ENCODE measurements at places on chromosomes 16 and 17.
A peak's percentile ranks its signal among the peaks of the same experiment; 100 is the strongest.

DNA sequence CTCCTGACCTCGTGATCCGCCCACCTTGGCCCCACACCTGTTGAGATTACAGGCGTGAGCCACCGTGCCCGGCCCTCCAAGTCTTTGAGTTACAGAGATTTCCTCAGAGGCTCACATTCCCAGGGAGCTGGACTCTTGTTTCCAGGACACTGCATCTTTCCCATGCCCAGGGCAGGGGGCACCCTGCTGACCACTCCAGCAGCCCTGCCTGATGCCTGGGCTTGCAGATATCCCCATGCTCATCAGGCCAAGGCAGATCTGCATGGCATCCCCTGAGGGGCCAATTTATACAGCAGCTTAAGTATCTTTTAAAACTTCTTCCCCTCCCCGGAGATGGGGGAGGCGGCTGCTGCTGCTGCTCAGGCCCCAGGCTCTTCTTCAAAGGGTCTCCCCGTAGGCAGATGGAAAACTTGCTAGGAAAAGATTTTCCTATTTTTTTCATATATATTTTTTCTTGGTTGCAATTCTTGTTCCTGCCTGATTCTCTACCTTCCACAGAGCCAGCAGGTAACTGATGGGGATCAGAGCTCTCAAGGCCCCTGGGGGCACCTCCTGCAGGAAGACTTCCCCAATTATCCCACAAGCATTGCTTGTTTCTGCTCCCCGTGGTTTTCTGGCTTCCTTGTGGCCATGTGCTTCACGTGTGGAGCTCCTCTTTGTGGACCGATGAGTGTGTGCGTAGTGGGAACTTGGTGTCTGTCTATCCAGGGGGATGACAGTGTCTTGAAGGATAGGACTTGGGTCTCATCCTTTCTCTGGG, 102.2 kb upstream of the SDK2 start:
- DNase-seq = no peak

GRCh38 chr17:1713878-1714426, 3.8 kb upstream of the TLCD2 start:
- DNase-seq = peak; percentile 73

GRCh38 chr17:6381526-6382465, 53.1 kb downstream of the AIPL1 start:
- no peak for DNase-seq

GRCh38 chr16:89402962-89403361, 87.4 kb downstream of the ANKRD11 start:
- no peak for DNase-seq

DNA sequence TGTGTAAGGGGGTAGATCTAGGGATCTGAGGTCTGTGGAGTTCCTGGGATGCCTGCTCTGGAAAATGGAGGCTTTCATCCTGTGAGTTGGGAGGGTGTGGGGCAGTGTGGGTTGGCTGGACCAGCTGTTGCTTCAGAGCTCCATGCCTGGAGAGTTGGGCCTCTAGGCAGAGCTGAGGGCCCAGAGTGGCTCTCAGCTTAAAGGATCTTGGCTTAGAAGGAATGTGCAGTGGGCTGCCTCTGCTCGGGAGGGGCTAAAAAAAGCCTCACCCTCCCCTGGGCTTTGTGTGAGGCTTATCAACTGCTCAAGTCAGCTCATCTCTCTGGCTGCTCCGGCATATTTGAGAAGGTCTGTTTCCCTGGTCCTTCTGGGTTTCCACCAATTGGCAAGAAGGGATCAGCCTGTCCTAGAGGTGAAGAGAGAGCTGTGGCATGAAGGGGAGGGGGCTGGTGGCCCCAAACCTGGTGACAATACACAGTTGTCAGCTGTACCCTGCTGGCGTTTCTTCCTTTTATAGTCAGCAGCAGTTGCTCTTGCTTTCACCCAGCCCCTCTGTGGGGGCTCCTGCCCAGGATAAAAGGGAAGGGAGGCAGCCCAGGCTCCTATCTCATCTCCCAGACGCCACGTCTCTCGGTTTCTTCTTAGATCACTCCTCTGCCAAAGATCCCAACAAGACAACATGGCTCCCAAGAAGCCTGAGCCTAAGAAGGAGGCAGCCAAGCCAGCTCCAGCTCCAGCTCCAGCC, at the start of gene MYL4:
Gene MYL4, plus strand, starts transcription at position 605 of the 745 bp plus-strand sequence. Its CDS starts 75 bp downstream, at position 680.
- DNase-seq = no peak

DNA sequence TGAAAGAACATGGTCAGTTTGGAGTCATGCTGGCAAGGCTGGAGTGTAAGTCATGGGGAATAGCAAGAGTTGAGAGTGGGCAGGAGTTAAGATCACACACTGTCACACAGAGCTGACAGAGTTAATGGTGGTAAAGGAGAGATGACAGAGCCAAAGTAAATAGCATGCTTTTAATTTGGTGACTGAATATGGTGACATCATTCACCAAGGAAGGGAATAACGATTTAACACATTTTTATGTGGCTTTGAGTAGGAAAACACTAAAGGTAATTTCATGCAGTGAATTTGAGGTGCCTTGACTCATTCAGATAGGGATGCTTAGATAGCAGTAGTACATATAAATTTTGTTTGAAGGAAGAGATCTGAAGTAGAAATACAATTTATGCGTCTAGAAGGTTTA, 42.1 kb downstream of the SYNRG start:
- DNase-seq = no peak

DNA sequence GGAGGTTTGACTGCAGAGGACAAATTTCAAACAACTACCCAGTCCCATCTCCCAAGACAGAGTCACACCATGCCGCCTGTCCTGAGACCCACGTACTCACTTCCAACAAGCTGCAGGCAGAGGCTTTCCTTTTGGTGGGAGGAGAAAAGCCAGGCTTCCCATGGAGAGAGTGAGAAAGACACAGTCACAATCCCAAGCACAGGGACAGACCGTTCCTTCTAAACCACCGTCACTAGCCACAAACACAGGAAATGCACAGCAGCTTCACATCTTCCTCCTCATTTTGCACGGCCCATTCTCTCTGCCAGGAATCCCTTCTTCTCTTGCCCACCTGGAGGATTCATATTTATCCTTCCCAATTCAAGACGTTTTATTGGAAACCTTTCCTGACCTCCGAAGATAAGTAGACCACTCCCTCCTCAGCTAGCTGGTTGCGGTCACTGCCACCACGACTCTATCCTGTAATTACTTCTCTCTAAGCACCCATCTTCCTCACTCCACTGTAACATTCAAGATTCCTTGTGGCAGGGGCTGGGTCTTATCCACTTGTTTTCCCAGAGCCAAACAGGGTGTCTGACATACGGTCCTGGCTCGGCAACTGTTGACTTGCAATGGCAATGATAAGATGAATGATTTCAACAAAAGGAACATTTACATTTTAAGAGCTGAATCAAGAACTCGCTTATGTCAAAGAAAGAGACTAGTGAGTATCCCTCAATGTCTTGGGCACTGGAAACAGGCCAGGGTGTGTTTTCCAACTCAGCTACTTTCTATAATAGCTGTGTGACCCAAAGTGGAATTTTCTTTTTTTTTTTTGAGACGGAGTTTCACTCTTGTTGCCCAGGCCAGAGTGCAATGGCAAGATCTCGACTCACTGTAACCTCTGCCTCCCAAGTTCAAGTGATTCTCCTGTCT, 87.6 kb downstream of the XYLT1 start:
- no peak for DNase-seq

GRCh38 chr16:58488531-58488930, 11.4 kb upstream of the NDRG4 start:
- DNase-seq = no peak

DNA sequence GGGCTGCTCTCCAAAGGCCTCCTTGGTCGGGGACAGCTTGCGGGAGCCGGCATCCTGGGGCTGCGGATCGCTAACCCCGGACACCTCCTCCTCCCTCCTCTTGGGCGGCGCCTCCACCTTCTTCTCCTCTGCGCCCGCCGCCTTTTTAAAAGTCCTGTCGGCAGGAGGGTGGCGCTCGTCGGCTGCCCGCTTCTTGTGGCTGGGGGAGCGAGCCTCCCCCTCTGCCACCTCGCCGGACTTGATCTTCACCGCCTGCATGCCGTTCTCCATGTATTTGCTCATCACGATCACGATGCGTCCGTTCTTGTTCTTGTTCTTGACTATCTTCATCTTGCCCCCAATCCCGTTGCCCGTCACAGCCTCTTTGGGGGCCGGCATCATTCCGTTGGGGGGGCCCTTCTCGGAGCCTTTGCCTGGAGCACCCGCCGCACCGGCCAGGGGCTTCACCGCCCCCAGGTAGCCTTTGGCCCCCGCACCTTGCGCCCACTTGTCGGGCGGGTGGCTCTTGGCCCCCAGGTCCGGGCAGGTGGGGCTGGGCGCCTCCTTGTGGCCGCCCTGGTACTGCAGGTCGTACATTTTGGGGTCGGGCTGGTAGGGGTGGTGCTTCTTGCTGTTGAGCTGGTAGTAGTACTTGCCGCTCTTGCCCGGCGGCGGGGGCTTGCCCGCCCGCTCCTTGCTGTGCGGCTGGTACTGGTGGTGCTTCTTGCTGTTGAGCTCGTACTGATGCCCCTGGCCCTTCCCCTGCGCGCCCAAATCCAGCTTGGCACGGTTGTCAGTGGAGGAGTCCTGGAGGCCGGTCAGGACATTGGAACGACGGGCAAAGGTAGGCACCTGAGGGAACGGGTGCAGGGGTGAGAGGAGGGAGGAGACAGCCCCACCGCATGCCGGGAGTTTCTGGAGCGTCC, 4.4 kb downstream of the CBX4 start:
- DNase-seq = no peak

DNA sequence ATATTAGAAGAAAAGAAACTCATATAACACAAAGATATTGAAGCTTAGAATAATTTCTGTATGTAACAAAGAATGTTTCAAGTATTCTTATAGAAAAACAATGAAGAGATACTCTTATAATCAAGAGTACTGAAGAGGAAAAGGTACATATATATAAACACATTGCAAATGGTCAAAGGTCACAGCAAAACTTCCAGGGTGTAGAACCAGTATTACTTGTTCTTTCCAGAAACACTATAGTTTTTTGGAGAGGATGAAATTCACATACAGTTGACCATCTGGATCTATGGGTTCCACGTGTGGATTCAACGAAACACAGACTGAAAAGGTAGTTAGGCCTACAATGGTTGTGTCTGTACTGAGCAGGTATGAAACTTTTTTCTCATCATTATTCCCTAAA, 22.6 kb downstream of the PRPSAP1 start:
- DNase-seq = no peak

- DNase-seq = no peak
Measured at GRCh38 chr17:41406205-41406604, 8.8 kb upstream of the KRT31 start.

GRCh38 chr17:19388791-19389785, 2.1 kb upstream of the MFAP4 start:
- DNase-seq = peak; percentile 66

DNA sequence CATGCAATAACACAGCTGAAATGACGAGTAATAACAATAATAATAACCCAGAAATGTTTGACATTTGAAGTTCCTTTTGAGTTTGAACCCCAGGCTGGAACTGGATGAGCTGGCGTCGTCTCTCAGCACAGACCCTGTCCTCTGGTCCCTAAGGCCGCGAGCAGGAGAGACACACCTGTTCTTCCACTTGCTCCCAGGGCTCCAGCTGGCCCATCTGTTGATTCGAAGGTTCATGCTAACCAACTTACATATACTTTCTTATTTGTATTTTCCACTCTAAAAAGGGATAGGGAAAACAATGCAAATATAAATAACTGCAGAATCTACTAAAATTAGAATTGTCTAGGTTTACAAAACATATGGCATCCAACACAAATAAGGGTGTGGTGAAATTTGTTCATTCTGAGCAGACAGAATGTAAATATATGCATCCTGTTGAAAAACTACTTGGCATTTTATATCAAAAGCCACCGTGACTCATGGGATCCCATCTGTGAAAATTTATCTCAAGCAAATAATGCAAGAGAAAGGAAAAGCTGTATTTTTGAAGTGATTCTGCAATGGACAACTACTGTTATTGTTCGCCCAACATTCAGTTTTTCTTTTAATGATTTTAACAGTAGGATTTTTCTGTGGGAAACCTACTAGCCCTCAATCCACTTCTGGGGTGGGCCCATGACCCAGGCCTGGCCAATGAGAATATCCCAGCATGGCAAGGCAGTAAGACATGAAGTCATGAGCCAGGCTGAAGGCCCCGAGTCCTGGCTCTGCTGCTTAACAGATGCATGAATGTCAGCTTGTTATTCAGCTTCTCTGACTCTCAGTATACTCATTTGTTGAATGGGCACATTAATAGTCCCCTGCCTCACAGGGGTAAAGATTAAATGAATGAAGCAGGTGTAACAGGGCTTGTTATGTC, 13.2 kb upstream of the RGS9 start:
- peak; percentile 41 for DNase-seq

- DNase-seq = no peak
Measured at GRCh38 chr17:49509588-49509917, 14.5 kb downstream of the NGFR start.

GRCh38 chr16:5977329-5977728, 879.7 kb upstream of the EEF2KMT start:
- no peak for DNase-seq

GRCh38 chr16:75286389-75286788, 35.0 kb upstream of the BCAR1 start:
- no peak for DNase-seq

GRCh38 chr16:12901597-12902461, at the start of gene SHISA9:
Gene SHISA9, plus strand, starts transcription at chr16:12901598.
- DNase-seq = no peak

GRCh38 chr16:85563515-85564276, 49.4 kb upstream of the GSE1 start:
- DNase-seq = no peak

GRCh38 chr17:61040666-61041065, 359.0 kb upstream of the TBX2 start:
- no peak for DNase-seq

DNA sequence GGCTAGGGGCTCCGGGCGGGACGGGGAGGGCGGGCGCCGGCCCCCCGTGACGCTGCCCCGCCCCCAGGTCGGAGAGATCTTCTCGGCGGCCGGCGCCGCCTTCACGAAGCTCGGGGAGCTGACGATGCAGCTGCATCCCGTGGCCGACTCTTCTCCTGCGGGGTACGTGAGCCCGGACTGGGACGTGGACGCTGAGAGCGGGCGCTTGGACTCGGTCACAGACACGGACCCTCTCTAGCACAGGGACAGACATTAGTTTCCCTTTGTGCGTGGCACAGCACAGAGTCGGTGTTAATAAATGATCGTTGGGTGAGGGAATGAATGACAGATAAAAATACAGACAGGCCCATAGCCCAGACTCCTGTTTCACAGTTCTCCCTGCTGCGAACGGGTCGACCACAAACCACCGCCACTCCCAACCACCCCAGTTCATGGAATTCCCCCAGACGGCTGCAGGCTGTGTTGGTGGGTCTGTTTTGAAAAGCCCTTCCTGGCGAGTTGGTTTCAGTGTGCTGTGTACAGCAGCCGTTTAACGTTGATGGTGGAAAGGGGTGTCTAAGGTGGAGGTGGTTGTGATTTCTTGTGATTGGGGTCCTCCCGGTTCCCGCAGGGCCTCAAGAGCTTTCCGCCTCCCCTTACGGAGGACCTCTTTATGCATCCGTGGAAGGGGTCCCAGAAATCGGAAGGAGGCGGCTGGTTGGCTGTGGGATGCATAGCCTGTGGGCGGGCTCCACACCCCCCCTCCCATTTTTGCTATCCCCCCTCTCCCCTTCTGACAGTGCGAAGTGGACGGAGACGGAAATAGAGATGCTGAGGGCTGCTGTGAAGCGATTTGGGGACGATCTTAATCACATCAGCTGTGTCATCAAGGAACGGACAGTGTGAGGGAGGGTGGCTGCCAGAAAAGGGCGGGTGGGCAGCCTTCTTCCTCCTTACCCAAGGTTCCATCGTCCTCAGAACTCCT, 2.9 kb downstream of the RNASEK start:
- DNase-seq = no peak

Measured in coronary artery (tissue), 2 donors.